GM12865 (cell line): ENCODE measurements at places on chromosomes 16 and 17.
A peak's percentile ranks its signal among the peaks of the same experiment; 100 is the strongest.

- DNase-seq, result no peak
These were observed 92.6 kb upstream of the TMEM132E start for GRCh38 chr17:34486761-34487160.

- no peak for DNase-seq
These were observed 5.9 kb upstream of the MSLN start for GRCh38 chr16:754656-755055.

- DNase-seq, result no peak
These were observed 311.9 kb downstream of the ZFHX3 start for GRCh38 chr16:72736074-72736473.

- peak; percentile 89 for DNase-seq
These were observed 28.6 kb downstream of the SLC38A8 start for GRCh38 chr16:84013787-84014569.

DNA sequence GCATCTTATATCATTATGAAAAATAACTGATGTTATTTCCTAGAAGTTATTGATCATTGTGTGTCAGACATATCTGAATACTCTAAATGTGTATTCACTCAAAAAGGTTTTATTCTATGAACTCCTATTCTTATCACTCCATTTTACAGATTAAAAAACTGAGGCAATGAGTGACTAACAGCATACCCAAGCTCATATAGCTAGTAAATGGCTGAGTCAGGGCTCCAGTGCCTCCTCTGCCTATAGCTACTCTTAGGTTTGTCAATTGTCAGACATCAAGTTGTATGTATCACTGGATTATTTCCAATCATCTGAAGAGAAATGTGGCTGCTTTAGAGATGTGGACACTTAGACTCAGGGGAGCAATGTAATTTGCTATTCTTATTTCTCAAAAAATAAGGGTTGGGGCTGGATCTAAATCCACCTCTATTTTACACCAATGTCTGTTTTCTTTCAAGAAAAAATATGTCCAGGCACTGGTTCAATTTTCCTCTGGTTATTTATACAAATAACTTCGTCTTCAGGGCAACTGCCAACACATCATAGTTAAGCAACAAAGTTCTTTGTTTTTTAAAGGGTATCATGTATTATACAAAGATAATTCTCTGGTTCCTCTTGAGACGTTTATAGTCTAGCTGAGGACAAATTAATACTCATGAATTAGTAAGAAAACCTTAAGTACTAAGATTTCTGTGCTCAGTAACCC, 328.9 kb upstream of the MAF start:
- no peak for DNase-seq

GRCh38 chr17:7713782-7714181, 3.8 kb upstream of the DNAH2 start:
- no peak for DNase-seq

DNA sequence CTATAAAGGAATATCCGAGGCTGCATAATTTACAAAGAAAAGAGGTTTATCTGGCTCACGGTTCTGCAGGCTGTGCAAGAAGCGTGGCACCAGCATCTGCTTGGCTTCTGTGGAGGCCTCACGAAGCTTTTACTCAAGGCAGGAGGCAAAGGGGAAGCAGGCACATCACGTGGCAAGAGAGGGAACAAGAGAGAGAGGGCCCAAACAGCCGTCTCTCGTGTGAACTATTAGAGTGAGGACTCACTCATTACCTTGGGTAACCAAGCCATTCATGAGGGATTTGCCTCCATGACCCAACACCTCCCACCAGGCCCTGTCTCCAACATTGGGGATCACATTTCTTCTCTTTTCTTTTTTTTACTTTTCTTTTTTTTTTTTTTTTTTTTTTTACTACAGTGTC, 7.5 kb upstream of the ALKBH5 start:
- peak; percentile 31 for DNase-seq
